ENCODE measurements at places on chromosomes 5 and 9.

DNA sequence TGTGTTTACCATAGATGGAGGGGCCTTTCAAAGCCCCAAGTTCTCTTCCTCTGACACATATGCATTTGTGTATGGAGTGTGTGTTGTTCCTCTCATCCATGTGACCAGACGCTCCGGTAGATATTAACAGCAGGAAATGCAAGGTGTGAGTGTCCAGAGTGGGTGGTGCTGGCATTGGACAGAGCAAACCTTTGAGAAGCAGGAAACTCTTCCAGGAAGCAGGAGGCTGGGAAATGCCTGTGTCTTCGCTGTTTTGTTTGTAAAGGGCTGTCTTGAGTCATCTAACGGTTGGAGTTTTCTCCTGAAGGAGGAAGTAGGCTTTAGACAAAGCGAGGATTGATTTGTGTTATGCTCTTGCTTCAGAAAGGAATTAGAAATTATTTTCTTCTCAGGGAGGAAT lies 370.9 kb downstream of the PLK2 start:
- no peak for DNase-seq

DNA sequence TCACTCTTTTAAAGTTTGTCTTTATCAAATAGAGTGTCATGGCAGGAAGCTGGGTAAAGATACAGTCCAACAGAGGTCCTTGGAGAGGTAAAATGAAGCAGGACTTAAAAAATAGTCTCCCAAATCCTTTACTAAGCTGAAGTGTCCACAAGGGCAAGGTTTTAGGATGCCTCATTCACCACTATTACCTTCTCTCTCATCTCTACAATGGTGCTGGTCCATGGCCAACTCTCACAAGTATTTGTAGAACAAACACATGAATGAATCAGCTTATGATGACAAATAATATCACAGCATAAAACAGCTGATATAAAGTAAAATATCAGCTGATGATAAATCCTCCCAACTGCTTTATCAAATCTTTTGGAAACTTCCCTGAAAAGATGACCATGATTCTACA lies 162.3 kb upstream of the ZNF462 start:
- DNase-seq = no peak

DNA sequence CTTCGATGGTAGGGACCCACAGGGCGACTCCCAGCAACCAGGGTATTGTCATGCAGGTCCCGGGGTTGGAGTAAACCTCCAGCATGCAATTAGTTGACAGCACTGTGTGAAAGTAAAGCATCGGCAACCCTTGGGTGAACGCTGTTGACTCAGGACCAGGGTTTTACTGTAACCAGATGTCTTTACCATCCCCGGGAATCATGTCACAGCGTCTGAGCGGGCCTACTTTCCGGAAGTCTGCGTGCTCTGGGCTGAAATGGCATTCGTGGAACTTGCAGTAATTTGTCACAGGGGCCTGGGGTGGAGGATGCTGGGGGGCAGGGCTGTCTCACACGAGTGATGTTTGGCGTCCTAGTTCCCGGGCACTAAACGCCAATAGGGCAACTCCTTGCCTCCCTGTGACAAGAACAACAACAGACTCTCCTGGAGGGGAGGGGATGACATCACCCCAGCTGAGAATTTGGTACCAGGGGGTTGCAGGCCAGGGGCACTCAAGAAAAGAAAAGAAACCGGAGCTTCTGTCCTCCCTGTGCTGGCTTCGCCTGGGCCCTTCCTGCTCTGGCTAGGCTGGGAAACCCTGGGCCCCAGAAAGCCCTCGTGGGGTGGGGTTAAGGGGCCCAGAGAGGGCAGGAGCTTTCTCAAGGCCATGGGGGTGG lies 10.1 kb upstream of the UBAC1 start:
- no peak for DNase-seq

- no peak for DNase-seq
Observed at GRCh38 chr5:41043109-41043747, 27.9 kb downstream of the MROH2B start.

GRCh38 chr5:15566789-15567188 lies 66.8 kb downstream of the FBXL7 start:
- DNase-seq = no peak

All from smooth muscle cell of the brain vasculature (primary cell).